ENCODE measurements at places on chromosomes 4 and X.

- no peak for DNase-seq
Observed at GRCh38 chrX:29545878-29546277, 669.5 kb upstream of the MAGEB2 start.

GRCh38 chr4:21780148-21780547, 168.4 kb downstream of the KCNIP4 start:
- DNase-seq, result no peak

- DNase-seq, result peak; percentile 13
Observed at GRCh38 chrX:64204252-64204651, 1.3 kb downstream of the AMER1 start.

GRCh38 chrX:113743069-113743468, 840.8 kb upstream of the HTR2C start:
- DNase-seq, result no peak

- no peak for DNase-seq
Observed at GRCh38 chr4:96652158-96652557, 812.3 kb downstream of the PDHA2 start.

DNA sequence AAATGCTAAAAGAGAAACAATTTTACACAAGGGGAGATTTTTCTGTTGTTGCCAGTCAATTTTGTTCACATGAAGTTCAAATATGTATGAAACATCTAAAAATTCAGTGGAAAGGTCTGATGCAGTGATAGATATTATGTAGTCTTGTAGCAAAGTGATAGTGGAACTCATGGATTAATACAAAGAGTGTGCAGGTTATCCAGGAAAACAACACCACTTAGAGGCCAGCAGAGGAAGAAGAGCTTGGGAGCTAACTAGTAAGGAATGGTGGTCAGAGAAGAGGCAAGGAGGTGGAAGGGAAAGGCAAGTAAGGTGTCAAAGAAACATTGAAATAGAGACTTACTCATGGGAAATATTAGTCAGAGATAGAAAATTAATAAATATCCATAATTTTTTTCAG, 395.6 kb downstream of the MAPK10 start:
- no peak for DNase-seq

GRCh38 chrX:21963269-21963668, 22.8 kb downstream of the SMS start:
- DNase-seq, result no peak

GRCh38 chrX:56803850-56804681, 75.0 kb downstream of the NBDY start:
- no peak for DNase-seq

DNA sequence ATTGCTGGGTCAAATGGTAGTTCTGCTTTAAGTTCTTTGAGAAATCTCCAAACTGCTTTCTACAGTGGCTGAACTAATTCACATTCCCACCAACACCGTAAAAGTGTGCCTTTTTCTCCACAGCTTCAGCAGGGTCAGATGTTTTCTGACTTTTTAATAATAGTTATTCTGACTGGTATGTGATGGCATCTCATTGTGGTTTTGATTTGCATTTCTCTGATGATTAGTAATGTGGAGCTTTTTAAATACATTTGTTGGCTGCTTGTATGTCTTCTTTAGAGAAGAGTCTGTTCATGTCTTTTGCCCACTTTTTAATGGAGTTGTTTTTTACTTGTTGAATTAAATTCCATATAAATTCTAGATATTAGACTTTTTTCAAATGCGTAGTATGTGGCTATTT, 257.5 kb upstream of the ANKRD50 start:
- no peak for DNase-seq

DNA sequence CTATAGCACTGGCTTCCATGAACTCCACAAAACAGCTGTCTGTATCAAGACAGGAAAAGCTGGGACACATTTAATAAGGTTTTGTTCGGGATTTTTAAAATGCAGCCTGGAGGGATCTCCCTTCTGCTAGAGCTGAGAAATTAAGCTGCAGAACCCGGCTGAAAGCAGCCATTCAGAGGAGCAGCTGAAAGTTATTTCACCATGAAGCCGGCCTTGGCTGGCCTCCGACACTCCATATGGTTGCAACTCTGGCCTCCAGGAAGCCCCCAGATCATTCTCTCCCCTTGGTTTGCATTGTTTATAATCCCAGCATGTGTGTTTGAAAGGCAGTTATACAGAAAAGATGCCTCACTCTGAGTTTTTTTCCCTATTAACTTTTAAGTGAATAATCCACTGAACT, 239.4 kb downstream of the SPATA18 start:
- DNase-seq, result peak; percentile 96

DNA sequence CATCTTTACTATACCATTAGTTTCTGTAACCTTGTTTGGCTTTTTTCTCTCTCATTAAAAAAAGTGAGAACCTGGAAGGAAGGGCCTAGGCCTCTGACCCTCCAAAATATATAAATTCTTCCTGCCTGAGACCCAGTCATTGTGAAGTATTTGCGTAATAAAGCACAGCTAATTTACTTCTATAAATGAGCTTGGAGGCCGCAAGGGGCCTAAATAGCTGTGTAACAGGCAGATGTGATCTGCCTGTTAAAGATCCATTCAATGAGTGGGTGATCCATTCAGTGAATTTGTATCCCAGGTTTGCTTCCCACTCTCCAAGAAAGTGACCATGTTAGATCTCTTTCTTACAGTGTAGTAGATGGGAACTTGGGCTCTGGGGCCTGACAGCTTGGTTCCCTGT, 595 bp upstream of the PYURF start:
- no peak for DNase-seq

GRCh38 chrX:17414839-17415238, 39.8 kb downstream of the NHS start:
- peak; percentile 59 for DNase-seq

- DNase-seq, result peak; percentile 61
Observed at GRCh38 chr4:53654300-53654758, 63.0 kb upstream of the LNX1 start.

- no peak for DNase-seq
Observed at GRCh38 chr4:126268106-126268505, 953.4 kb downstream of the FAT4 start.

- no peak for DNase-seq
Observed at GRCh38 chr4:26050212-26050643, 136.2 kb downstream of the SMIM20 start.

DNA sequence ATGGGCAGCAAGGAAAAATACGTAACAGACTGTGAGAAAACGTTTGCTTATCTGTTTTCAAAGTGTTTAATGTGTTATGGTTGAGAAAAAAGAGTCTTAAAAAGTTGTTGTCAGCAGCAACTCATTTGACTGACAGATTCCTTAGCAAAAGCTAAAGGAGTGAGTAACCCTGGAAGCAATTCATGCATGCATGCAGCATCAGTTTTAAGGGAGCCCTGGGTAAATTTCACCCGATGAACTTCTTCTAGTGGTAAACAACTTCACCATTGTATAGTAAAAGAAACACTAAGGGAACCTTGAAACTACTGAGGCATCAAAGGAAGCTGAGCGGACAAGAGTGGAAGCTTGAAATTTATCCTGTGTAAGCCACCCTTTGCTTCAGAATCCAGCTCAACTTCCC, 583.2 kb upstream of the INTU start:
- no peak for DNase-seq

DNA sequence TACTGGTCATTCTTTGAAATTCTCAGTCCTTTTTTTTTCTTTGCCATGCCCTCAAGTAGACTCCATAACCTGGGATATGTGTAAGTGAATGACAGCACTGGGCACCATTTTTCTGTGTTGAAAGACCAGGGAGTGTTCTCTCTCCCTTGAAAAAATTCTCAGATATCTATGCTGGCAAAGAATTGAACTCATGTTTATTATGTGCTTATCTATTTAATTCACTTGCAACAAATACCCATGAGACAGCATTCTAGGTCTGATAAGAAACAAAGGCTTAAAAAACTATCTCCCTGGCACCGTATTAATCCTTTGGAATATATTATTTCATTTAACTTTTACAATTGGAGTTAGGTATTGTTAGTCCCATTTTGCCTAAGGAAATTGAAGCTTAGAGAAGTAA, 36.7 kb downstream of the LARP7 start:
- DNase-seq, result no peak

GRCh38 chrX:7283741-7284140, 135.8 kb upstream of the PUDP start:
- DNase-seq, result no peak
